Tibial artery (tissue), 4 donors: ENCODE measurements at places on chromosomes 16 and 17.

DNA sequence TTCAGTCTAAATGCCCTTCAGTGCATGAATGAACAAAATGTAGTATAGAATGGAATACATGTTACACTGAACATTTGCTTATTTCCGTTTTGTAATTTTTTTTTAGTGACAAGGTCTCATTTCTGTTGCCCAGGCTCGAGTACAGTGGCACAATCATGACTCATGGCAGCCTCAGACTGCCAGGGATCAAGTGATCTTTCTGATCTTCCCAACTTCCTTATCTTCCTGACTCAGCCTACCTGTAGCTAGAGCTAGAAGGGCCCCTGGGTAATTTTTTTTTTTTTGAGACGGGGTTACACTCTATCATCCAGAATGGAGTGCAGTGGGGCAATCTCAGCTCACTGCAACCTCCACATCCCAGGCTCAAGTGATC lies 7.3 kb upstream of the SLX4 start:
- H3K27ac ChIP-seq, result no peak overlapping the region
- no peak overlapping the region for H3K4me3 ChIP-seq
- no peaks in the 10 kb centered on the region for H3K27me3 ChIP-seq

GRCh38 chr16:813204-813915 lies 12.8 kb upstream of the GNG13 start:
- no peaks in the 10 kb centered on the region for H3K36me3 ChIP-seq
- no peak for DNase-seq
- H3K27me3 ChIP-seq, result no peaks in the 10 kb centered on the region
- no peaks in the 10 kb centered on the region for H3K4me1 ChIP-seq

- H3K27me3 ChIP-seq, result no peaks in the 10 kb centered on the region
- no peaks in the 10 kb centered on the region for H3K4me1 ChIP-seq
- H3K4me3 ChIP-seq, result no peak overlapping the region
- DNase-seq, result no peak
Observed at GRCh38 chr16:67948015-67948414, 4.1 kb upstream of the LCAT start.

- no peak for DNase-seq
- H3K27ac ChIP-seq, result no peak overlapping the region
- no peak overlapping the region for H3K4me3 ChIP-seq
- no peaks in the 10 kb centered on the region for H3K4me1 ChIP-seq
Observed at GRCh38 chr17:74089869-74090464, 113.5 kb upstream of the RPL38 start.

- peaks cover 13% of the 10 kb centered on the region for H3K27me3 ChIP-seq
- H3K27ac ChIP-seq, result no peak overlapping the region
- H3K4me3 ChIP-seq, result no peak overlapping the region
- no peak for DNase-seq
- no peaks in the 10 kb centered on the region for H3K36me3 ChIP-seq
Observed at GRCh38 chr16:1335996-1336395, 2.6 kb downstream of the BAIAP3 start.

- H3K4me3 ChIP-seq, result peak within 1 kb of the TSS; percentile 55
- peaks cover 6% of the 10 kb centered on the region for H3K4me1 ChIP-seq
- no peaks in the 10 kb centered on the region for H3K36me3 ChIP-seq
- no peaks in the 10 kb centered on the region for H3K27me3 ChIP-seq
- H3K27ac ChIP-seq, result peak within 1 kb of the TSS; percentile 86
Observed at GRCh38 chr16:84294531-84295142, at the start of gene WFDC1. Gene WFDC1, plus strand, starts transcription at chr16:84294878. Its CDS starts 94 bp downstream, at chr16:84294972.

GRCh38 chr17:52470553-52470952 lies 312.0 kb upstream of the CA10 start:
- DNase-seq, result no peak
- H3K27ac ChIP-seq, result no peak overlapping the region
- no peaks in the 10 kb centered on the region for H3K27me3 ChIP-seq

- H3K4me3 ChIP-seq, result no peak overlapping the region
- no peak for DNase-seq
- no peaks in the 10 kb centered on the region for H3K27me3 ChIP-seq
- peaks cover 2% of the 10 kb centered on the region for H3K36me3 ChIP-seq
- no peak overlapping the region for H3K27ac ChIP-seq
- no peaks in the 10 kb centered on the region for H3K4me1 ChIP-seq
Observed at GRCh38 chr16:21656795-21657768, 4.7 kb upstream of the IGSF6 start.

DNA sequence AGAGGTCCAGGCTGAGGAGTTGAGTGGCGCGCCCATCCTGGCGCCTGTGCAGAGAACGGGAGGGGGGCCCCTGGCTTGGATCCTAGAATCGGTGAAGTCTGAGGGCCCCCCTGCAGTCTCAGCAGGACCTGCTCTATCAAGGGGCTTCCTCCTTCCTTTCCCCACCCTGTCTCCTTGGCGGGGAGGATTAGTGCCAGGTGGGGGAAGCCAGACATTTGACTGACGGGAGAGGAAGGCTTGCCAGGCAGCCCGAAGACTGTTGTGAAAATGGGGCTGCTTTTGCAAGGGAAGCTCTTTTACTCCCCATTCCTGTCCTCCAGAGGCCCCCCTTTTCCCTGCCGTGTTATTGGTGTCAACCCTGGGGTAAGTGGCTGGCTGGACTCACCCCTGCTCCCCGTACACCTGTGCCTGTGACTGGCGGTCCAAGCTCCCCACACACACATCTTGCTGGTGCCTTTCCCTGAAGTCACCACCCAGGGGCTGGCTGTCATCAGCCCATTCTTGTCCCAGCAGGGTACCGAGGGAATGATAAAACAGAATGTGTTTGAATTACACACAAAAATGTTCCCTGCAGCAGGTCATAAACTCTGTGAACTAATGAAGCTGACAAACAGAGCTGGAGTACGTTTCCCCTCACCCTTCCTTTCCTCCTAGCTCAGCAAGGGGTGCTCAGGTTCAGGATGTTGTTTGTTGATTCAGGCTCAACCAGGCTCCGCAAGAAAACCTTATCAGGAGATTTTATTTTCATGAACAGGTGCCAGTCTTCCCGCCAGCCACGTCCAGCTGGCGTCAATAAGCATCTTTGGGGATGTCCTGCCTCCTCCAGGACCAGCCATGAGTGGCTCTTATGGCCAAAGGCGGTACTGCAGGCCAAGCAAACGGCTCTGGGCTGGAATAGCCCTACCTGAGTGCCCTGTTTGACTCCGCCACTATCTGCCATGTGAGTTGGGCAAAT lies 4.4 kb upstream of the ARMC7 start:
- H3K4me1 ChIP-seq, result peaks cover 6% of the 10 kb centered on the region
- H3K36me3 ChIP-seq, result no peaks in the 10 kb centered on the region
- H3K4me3 ChIP-seq, result no peak overlapping the region
- H3K27ac ChIP-seq, result no peak overlapping the region
- peaks cover 9% of the 10 kb centered on the region for H3K27me3 ChIP-seq

DNA sequence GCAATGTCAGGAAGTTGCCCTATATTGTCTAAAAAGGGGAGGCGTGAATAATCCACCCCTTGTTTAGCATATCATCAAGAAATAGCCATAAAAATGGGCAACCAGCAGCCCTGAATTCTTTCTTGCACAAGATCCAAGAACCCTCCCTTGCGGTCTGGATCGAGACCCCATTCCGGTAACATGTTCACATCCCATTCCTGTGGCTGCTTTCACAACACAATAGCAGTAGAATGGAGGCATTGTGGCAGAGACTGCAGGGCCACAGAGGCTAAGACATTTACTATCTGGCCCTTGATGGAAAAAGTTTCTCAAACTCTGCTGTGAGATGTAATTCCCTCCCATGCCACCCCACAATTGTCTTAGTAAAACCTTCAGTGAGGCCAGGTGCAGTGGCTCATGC lies 73.2 kb downstream of the RMI2 start:
- no peaks in the 10 kb centered on the region for H3K36me3 ChIP-seq
- no peaks in the 10 kb centered on the region for H3K4me1 ChIP-seq
- no peak overlapping the region for H3K27ac ChIP-seq
- no peak for DNase-seq
- no peak overlapping the region for H3K4me3 ChIP-seq

GRCh38 chr17:40175928-40176753 lies 1.1 kb upstream of the RAPGEFL1 start:
- H3K27ac ChIP-seq, result no peak overlapping the region
- H3K4me3 ChIP-seq, result no peak overlapping the region
- H3K27me3 ChIP-seq, result no peaks in the 10 kb centered on the region

DNA sequence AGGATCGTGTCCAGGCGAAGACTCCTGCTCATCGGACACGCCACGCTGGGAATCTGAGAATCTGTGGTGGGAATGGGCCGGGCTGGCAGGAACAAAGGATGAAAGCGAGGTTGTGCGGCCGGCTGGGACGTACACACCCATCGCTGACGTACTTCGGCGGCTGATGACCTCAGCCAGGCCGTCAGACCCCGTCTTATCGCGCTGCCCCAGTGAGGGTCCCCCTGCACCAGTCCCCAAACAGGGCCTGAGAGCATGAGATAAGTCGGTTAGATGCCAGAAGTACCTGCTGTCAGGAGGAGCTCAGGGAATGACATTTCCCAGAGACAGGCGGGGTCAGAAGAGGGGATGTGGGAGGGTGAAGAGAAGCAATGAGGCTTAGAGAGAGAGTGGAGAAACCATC lies 16.0 kb upstream of the SP6 start:
- no peak for DNase-seq
- H3K4me3 ChIP-seq, result no peak overlapping the region
- H3K4me1 ChIP-seq, result no peaks in the 10 kb centered on the region
- H3K36me3 ChIP-seq, result no peaks in the 10 kb centered on the region
- H3K27me3 ChIP-seq, result peaks cover 68% of the 10 kb centered on the region
- H3K27ac ChIP-seq, result no peak overlapping the region
